ENCODE measurements at places on chromosomes 1 and 21.

DNA sequence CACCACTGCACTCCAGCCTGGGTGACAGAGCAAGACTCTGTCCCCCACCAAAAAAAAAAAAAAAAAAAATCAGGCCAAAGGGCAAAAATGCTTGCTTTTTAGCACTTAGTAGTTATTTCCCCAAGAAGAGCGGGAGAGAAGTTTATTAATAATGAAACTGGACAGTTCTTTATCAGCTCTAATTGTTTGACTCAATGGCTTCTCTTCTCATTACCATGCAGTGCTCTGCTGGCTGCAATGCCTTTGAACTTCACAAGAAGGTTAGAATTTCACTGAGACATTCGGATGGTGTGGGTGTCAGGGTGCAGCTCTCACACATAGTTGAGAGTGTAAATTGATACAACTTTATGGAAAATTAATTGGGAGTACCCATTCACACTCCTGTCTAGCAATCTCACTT lies 63.7 kb downstream of the EDARADD start:
- no peak for DNase-seq

- DNase-seq: no peak
Measured at GRCh38 chr1:240004086-240004749, 87.5 kb upstream of the FMN2 start.

- DNase-seq: peak; percentile 21
Measured at GRCh38 chr21:33478935-33479678, 667 bp downstream of the TMEM50B start.

DNA sequence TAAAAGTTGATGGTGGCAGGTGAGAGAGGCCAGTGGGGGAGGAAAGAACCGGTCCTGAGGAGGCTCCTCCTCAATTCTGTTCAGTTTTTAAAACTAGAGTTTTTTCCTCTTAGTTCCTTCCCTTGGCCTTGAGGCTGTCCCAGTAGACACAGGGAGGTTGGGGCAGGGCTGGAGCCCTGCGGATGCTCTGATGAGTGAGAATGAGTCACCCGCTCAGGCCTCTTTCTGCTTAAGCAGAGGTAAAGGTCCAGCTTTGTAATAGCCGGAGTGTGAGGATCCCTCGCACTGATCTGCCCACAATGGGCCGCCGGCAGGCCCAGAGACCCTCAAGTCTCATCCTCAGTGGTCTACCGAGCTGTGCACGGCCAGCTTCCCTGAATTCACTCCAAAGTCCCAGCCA lies 49.6 kb upstream of the IRF2BP2 start:
- DNase-seq: no peak

DNA sequence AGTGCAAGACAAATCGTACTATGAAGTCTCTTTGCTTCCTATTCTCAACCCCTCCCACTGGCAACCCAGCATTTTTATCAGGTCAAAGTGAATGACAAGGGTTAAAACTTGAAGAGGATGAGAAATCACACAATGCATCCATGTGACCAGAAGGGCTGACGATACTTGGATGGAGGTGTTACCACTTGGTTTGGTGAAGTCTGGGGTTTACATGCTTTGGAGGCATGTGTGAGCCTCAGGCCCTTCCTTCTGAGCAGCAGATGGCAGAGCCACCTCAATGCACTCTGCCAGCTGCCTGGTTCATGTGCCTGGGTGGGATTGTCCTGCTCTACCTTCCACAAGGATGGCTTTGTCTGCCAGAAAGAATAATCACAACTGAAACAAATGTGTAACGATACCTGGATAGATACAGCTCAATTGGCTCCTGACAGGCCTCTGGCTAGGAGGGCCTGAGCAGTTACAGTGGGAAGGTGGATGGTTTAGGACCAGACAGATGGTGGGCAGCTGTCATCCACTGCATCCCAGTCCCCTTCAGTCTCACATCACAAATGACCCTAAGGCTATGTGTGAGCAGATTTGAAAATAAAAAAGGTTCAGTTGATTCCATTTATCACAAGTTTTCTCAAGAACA lies 51.5 kb upstream of the CNIH3 start:
- no peak for DNase-seq
